ENCODE measurements at places on chromosomes 5 and 9. TPM values are rescaled to one million over a fixed set of nuclear protein-coding genes. Genes with fewer than 3 reads are reported as not detected.

PCDHA5 gene
- total RNA-seq: 0.39 TPM

OR1Q1 gene
- not detected for total RNA-seq

LHX3 gene
- total RNA-seq: not detected

- no peak for DNase-seq
Measured at GRCh38 chr9:114007991-114008666, 70.0 kb downstream of the AMBP start.

DNA sequence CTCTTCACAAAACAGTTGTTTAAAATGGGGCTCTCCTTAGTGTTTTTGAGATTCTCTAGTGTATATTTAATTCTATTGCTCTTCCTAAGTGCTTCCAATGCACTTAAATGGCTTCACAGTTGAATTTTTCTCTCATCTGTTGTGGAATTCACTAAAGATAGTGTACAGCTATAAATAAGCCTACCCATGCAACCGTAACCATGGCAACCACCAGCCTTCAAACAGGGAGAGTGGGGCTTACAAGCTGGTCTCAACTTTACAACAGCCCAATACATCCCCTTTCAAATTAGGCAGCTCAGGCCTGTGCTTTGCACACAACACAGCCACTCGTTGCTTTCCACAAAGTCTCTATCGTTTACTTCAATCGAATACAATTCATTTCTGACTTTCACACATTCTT lies 144.0 kb upstream of the PLPPR1 start:
- DNase-seq: no peak

TNC gene
- 159 TPM for total RNA-seq

GNA14 gene
- total RNA-seq: 0.23 TPM

FAM78A gene
- total RNA-seq: 0.71 TPM

All from Daoy (cell line).